ENCODE measurements at places on chromosomes 12 and 14.
A peak's percentile ranks its signal among the peaks of the same experiment; 100 is the strongest.

GRCh38 chr14:99413172-99413571 is 67.5 kb downstream of the SETD3 start:
- no peak for DNase-seq

DNA sequence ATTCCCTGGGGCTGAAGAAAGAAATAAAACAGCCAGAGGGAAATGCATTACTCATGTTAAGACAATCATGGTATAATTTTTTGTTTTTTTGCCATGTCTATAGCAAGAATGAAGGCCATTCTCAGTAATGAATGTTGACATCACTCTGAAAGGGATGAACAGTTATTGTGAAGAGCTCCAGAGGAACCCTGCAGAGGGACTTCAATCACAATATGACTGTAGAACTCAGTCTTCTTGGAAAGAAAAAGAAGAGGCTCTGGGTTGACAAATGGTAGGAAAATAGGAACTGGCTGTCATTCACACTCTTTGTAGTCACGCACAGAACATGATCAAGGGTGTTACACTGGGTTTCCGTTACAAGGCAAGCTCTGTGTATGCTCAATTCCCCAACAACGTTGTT is 73.8 kb upstream of the DACT1 start:
- DNase-seq: no peak

DNA sequence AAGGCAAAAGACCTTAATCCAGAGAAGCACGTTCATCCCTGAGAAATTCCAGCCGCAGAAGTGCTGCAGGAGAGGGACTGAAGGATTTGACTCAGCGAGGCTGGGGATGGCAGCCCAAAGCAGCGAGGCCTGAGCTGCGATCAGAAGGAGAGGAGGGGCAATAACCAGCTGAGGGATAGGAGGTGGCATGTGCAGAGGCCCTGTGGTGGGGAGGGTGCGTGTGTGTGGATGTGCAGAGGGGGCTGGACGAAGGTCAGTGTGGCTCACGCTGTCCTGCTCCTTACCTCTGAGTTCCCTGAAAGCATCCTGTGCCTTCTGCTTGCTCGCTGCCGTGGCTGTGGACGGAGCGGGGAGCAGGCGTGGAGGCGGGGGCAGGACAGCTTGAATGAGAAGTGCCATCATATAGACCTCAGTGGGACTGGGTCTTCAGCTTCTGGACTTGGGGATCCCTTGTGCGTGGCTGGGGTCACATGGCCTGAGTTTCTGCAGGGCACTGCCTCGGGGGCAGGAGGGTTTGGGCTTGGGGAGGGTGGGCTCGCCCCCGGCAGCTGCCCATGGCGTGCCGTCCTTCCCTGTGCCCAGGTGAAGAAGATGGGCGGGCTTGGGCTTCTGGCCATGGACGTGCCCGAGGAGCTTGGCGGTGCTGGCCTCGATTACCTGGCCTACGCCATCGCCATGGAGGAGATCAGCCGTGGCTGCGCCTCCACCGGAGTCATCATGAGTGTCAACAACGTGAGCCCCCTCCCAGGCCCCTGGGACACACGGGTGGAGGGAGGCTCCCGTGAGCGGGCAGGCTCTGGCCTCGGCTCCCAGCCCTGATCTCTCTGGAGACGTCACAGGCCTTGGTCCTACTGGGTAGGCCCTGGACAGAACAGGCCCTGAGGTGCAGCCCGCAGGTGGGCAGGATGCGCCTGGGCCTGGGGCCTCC is 11.0 kb downstream of the ACADS start:
- DNase-seq: no peak

- DNase-seq: peak; percentile 41
These were observed 187.1 kb downstream of the KITLG start for GRCh38 chr12:88393017-88393767.

GRCh38 chr14:101557811-101558738 is 3.2 kb upstream of the DIO3 start:
- DNase-seq: no peak

DNA sequence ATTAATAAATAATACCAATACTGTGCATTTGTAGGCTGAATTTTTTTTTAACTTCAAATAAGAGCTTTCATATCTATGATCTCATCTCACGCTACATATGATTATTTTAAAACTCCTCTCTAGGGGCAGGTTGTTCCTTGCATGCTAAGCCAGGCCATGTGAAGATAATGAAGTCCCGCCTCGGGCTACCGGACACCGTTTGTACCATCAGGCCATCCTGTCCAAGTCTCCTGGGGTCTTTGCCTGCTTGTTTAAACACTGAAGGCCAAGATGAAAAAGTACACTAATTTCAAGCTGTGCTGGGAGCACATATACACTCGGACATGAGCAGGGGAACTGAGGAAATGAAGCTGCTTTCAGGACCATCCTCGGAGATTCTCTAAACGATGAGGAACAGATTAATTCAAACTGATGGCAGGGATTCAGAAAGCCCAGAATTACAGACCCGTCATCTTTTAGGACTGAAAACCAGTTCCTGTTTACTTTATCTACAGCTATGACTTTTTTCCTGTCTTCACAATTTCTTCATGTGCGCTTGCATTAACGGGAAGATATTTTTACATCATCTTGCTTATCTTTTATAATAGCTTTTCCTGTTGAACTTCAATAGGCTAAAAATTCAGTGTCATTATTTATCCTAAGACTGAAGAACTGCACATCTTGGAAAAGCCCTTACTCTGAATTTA is 6.3 kb upstream of the ABHD12B start:
- peak; percentile 23 for DNase-seq

DNA sequence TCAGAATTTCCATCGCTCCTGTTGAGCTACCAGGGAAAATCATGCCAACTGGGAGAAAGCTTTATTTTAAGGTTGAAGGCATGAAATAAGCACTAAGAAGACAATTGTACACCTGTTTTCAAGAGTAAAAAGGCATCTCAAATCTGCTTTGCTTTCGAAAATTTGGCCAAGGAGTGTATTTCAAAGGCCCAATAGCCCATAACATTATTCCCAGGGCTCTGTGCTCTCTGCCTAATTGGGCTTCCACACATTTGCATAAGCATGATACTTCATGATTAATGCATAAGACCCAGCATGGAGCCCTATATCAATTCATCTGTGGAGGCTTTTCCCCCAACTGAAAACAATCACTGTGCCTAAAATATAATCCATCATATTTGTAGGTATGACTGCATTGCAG is 258.5 kb downstream of the NOVA1 start:
- no peak for DNase-seq

DNA sequence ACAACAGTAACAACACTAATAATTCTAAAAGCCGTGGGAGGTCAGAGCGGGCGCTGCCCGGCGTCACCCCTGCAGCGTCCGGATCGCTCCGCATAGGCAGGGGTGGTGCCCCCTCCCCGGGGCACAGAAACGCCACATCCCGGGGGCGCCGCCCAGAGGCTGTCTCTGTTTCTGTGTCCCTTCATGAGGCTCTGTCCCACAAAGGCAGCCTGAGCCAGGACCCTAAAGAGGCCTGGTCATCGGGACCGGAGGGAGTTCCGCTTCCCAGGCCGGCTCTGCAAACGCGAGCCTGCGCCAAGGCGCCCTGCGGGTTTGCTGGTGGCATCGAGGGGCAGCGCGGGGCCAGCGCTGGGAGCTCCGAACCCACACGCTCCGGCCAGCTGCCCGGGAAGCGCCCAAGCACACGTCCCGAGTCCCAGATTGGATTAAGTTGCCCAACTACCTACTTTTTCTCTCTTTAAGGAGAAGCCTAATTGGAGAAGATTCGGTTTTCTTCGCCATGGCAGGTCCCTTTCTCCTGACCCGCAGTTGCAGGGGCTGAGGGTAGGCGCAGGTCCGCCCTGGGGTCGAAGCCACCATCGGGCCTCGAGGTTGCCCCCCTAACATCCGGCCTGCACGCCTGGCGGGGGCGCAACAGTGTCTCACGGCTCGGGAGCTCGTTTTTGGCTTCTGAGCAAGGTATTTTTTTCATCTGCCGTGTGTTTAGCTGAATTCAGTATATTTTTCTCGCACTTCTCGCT is 421.7 kb downstream of the VRK1 start:
- no peak for DNase-seq

DNA sequence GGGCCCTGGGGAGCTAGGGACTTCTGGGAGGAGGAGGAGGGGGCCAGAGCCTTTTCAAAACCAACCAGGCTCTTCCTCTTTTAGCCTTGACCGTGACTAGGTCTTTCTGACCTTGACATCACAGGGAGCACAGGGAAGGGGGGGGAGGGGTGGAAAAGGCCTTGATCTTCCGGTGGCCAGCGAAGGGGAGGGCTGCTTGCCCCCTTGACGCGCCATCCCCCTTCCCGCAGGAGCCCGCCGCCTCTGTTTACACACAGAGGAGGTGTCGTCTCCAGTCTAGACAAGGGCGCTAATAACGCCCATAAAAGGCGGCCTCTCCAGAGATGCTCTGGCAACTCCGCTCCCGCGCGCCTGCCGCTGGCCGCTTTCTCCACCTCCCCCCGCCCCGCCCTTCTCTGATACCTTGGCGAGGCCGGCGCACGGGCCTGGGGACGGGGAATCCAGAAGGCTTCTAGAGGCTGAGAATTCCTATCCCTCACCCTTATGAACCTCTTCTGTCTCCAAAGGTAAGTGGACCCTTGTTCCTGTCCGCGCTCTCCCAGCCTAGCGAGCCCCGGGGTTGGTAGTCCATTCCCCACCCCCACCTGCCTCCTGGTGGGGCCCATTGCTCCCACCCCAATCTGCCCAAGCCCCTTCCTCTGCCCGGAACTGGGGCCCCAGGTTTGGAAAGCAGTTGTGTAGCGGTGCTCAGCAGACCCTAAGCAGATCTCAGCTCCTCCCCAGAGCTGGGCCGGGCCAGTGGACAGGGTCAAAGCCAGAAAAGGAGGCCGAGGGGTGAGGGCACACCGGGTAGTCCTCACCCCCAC is 4.9 kb upstream of the HOXC12 start:
- DNase-seq: no peak

All from EL (cell line).